Activated CD8-positive, alpha-beta T cell treated with anti-CD3 and anti-CD28 coated beads, Interleukin-2, amount 10 ng/mL, durations not matched to agents 7 days and 5 days (primary cell): ENCODE measurements at places on chromosomes 5 and 9.

- no peak overlapping the region for H3K27ac ChIP-seq
- H3K36me3 ChIP-seq = no peaks in the 10 kb centered on the region
- H3K4me3 ChIP-seq = no peak overlapping the region
- peaks cover 5% of the 10 kb centered on the region for H3K27me3 ChIP-seq
Measured at GRCh38 chr5:103375350-103375749, 116.8 kb downstream of the MACIR start.

DNA sequence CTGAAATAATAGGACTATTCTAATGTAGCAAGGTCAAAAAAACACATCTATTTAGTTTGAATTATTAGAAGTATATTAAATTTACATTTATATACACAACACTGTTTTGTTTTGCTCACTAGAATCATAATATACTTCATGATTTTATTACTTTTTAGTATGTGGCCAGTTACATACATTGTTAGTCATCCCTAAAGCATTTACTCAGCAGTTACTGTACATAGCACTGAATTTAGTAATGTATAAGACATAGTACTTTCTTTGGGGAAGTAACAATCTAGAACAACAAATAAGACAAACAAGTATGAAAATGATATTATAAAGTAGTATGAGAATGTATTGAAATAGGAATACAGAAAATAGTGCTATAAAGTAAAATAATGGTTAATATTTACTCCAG lies 28.2 kb downstream of the ERCC8 start:
- no peak overlapping the region for H3K27ac ChIP-seq
- H3K36me3 ChIP-seq = peaks cover 28% of the 10 kb centered on the region
- DNase-seq = no peak
- H3K4me3 ChIP-seq = no peak overlapping the region

DNA sequence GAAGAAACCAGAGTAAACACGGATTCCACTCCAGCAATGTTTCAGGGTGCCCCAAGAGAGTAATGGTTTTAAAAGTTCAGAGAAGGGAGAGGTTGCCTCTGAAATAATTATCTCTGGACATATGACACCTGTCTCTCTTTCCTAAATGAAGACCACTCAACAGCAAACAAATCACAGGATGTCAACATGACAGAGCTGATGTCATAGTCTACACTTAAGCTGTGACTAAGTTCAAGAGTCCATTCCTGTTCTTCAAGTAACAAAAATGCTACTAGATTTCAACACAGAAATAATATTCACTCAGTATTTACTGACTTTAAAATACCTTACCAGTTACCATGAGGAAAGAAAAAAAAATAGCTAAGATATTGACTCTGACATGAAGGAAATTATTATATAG lies 44.7 kb upstream of the SLC30A5 start:
- no peak overlapping the region for H3K27ac ChIP-seq
- peaks cover 5% of the 10 kb centered on the region for H3K4me1 ChIP-seq
- H3K4me3 ChIP-seq = no peak overlapping the region
- H3K36me3 ChIP-seq = no peaks in the 10 kb centered on the region
- peaks cover 3% of the 10 kb centered on the region for H3K27me3 ChIP-seq
- no peak for DNase-seq

DNA sequence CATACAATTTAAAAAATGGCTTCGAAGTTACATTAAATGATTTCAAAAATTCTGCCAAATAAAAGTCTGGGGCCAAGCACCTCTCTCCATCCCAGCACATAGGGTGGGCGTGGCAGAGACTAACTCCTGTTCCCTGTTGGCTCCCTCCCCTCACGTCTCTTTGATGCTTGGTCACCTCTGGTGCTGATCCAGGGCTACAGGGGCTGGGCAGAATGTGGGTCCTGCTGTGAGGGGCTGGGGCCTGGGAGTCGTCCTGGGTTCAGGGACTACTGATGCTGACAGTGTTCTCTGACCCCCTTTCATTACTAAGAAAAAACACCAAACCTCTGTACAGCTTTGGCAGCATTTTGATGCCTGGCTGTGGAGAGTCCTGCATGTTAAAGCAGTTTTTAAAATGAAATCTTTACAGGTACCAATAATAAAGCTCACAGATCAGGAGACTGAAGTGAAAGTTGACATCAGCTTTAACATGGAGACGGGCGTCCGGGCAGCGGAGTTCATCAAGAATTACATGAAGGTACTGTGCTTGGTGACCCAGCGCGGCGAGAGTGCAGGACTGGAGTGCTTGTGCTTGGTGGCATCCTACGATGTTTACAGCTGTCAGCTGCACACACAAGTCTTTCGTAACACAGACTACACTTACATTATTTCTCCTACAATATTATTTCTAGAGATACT lies 29.0 kb downstream of the TENT4A start:
- peaks cover 56% of the 10 kb centered on the region for H3K36me3 ChIP-seq
- no peak overlapping the region for H3K27ac ChIP-seq
- no peak overlapping the region for H3K4me3 ChIP-seq
- no peak for DNase-seq

GRCh38 chr9:3920604-3921582 lies 379.0 kb downstream of the GLIS3 start:
- H3K36me3 ChIP-seq = no peaks in the 10 kb centered on the region
- H3K4me1 ChIP-seq = no peaks in the 10 kb centered on the region
- peaks cover 2% of the 10 kb centered on the region for H3K27me3 ChIP-seq
- no peak for DNase-seq
- H3K27ac ChIP-seq = no peak overlapping the region
- no peak overlapping the region for H3K4me3 ChIP-seq

DNA sequence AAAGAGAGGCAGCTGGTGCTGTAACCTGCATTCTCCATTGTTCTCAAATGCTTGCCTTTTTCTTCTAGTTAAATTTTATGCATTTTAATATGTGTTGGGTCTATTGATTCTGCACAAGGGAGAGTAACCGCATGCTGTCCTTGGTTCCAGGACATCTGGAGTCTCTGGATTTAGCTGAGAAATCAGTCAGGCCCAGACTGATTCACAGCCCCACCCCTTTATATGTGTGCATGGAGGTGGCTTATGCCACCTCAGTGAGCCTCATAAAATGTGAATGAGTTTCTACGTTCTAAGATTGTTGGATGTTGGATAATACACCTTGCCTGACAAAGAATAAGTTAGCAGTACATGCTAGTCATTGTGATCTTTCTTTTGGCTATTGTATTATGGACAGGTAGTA lies 110.1 kb upstream of the PANK3 start:
- H3K27ac ChIP-seq = no peak overlapping the region
- H3K4me1 ChIP-seq = no peaks in the 10 kb centered on the region
- no peaks in the 10 kb centered on the region for H3K36me3 ChIP-seq
- no peak for DNase-seq
- peaks cover 5% of the 10 kb centered on the region for H3K27me3 ChIP-seq

- no peaks in the 10 kb centered on the region for H3K4me1 ChIP-seq
- no peak overlapping the region for H3K27ac ChIP-seq
- no peaks in the 10 kb centered on the region for H3K27me3 ChIP-seq
- no peak for DNase-seq
Measured at GRCh38 chr9:107942856-107943255, 453.3 kb upstream of the KLF4 start.

DNA sequence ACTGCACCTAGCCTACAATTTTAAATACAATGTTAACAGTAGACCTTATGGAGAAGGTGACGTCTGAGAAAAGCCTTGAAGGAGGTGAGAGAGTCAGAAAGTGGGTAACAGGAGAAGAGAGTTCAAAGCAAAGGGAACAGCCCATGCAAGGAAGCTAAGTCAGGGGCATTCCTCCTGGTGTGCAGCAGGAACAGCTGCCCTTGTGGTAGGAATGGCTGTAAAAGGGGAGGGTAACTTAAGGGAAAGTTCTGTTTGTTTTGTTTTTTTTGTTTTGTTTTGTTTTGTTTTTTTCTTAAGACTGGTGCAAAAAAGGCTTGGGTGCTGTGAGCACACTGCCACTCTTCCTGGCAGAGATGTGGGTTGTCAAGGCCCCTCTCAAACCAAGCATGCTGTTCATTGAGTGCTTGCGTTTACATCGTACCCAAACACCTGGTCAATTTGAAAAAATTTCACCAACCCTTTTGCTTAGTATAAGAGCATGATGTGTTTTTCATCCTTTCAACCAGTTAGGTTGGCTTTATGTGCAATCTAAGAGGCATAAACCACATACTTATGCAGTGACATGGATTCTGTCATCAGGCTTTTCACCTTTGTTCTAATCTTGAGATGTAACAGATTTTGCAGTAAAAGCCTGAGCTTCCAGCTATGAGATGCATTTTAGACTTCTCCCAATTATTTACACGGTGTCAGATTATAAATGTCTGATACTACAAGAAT lies 279.7 kb downstream of the GLIS3 start:
- DNase-seq = no peak
- H3K27ac ChIP-seq = no peak overlapping the region
- no peak overlapping the region for H3K4me3 ChIP-seq
- no peaks in the 10 kb centered on the region for H3K36me3 ChIP-seq
- peaks cover 6% of the 10 kb centered on the region for H3K27me3 ChIP-seq

DNA sequence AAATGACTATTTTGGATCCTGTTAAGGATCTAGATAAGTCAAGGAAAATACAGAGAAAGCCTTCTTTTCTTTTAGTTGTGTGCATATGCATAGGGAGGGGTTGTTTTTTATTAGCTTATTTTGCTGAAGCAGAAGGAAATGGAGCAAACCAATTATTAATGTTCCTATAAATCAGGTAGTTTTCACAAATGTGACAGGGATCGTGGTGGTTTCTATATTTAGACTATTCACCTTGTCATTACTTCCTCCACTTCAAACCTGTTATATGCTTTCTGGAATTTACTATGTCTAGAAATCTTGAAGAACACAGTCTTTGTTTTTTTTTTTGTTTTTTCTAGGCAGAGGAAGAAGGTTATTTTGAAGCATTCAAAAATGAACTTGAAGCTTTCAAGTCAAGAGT lies 22.2 kb downstream of the CDC37L1 start:
- no peak for DNase-seq
- no peaks in the 10 kb centered on the region for H3K4me1 ChIP-seq
- H3K4me3 ChIP-seq = no peak overlapping the region
- H3K27me3 ChIP-seq = no peaks in the 10 kb centered on the region
- H3K27ac ChIP-seq = no peak overlapping the region
- H3K36me3 ChIP-seq = peaks cover 51% of the 10 kb centered on the region

- no peak overlapping the region for H3K27ac ChIP-seq
- no peaks in the 10 kb centered on the region for H3K4me1 ChIP-seq
- no peaks in the 10 kb centered on the region for H3K27me3 ChIP-seq
- H3K4me3 ChIP-seq = no peak overlapping the region
- no peaks in the 10 kb centered on the region for H3K36me3 ChIP-seq
- DNase-seq = no peak
Measured at GRCh38 chr5:8683496-8683895, 814.5 kb downstream of the MTRR start.

DNA sequence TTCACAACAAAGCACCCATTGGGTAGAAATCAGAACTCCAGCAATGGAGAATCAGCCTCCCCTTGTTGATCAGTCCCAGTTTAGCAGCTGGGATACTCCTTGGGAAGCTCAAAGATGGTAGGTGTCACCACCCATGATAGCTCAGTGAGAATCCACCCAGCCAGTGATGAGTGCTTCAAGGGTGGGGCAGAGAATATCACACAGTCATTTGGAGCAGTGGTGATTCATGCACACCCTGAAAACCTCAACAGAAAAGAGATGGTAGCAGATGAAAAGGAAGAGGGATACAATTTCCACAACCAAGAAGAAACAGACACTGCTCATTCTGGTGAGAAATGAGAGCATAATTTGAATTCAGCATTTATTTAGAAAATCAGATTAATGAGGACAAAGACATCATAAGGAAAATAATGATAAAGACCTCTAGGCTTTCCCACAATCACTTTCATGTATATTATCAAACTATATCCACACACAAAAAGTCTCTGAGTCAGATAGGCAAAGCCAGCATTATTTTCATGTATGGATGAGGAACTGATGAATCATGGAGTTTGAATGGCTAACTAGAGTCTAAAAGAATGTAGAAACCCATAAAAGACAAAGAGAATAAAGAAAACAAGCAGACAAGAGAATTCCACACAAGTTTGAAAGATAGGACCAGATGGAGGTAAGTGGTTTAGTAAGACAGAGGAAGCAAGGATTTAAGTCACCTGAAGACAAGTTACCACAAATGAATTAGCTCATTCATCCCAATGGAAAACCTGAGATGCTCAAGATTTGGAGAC lies 82.9 kb downstream of the FEM1C start:
- peaks cover 15% of the 10 kb centered on the region for H3K27me3 ChIP-seq
- no peak overlapping the region for H3K4me3 ChIP-seq
- no peak for DNase-seq
- H3K4me1 ChIP-seq = peaks cover 8% of the 10 kb centered on the region
- H3K27ac ChIP-seq = no peak overlapping the region

GRCh38 chr9:125099816-125100215 lies 43.5 kb downstream of the SCAI start:
- no peak for DNase-seq
- no peak overlapping the region for H3K4me3 ChIP-seq
- H3K27ac ChIP-seq = no peak overlapping the region
- no peaks in the 10 kb centered on the region for H3K27me3 ChIP-seq

GRCh38 chr5:84304599-84304998 lies 80.1 kb downstream of the EDIL3 start:
- no peaks in the 10 kb centered on the region for H3K4me1 ChIP-seq
- H3K27ac ChIP-seq = no peak overlapping the region
- no peak overlapping the region for H3K4me3 ChIP-seq
- H3K36me3 ChIP-seq = no peaks in the 10 kb centered on the region
- no peaks in the 10 kb centered on the region for H3K27me3 ChIP-seq

- H3K4me1 ChIP-seq = peaks cover 21% of the 10 kb centered on the region
- no peaks in the 10 kb centered on the region for H3K27me3 ChIP-seq
- no peak overlapping the region for H3K4me3 ChIP-seq
- H3K36me3 ChIP-seq = peaks cover 36% of the 10 kb centered on the region
Measured at GRCh38 chr5:176902911-176903664, 3.9 kb upstream of the HK3 start.

DNA sequence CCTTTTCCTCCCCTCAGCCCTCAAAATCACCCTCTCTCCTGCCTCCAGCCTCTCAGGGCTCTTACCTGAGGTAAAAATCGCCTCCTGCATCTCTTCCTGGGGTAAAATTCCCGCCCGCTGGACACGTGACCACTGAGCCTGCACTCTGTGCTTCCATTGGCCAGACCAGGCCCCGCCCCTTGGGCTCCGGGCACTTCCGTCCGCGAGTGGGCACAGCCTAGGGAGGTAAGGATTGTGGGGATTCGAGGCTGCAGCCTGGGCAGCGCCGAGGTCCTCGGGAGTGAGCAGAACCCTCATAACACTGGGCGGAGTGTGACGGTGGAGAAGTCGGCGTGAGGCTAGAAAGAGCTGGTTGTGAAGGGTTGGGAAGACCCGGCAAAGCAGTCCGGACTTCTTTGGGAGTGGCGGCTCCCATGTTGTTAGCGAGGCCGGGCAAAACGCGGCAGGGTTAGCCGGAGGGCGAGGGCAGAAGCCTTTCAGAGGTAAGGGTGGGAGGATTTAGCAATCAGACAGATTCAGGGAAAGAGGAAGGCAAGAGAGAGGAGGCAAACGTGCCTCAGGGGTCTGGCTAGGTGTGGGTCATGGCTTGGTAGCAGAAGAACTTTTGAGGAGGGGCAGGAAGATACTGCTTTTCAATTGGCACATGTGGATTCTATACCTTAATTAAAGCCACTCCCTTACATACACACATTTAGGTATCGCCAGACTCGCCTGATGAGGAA lies at the start of gene SHOC1:
SHOC1 (minus strand) TSS at position 103 of the 722 bp plus-strand sequence. CDS start 3,519 bp downstream, outside the sequence.
- no peak within 1 kb of the TSS for H3K4me3 ChIP-seq
- H3K27me3 ChIP-seq = no peaks in the 10 kb centered on the region
- no peaks in the 10 kb centered on the region for H3K4me1 ChIP-seq
- DNase-seq = no peak
- H3K27ac ChIP-seq = no peak within 1 kb of the TSS
